Sigmoid colon (tissue), 7 donors: ENCODE measurements at places on chromosomes 16 and 17.

GRCh38 chr16:66569827-66570405 lies 3.7 kb downstream of the CMTM1 start:
- no peak for DNase-seq

GRCh38 chr17:16374146-16374938 lies 6.5 kb upstream of the UBB start:
- peak; percentile 58 for DNase-seq

DNA sequence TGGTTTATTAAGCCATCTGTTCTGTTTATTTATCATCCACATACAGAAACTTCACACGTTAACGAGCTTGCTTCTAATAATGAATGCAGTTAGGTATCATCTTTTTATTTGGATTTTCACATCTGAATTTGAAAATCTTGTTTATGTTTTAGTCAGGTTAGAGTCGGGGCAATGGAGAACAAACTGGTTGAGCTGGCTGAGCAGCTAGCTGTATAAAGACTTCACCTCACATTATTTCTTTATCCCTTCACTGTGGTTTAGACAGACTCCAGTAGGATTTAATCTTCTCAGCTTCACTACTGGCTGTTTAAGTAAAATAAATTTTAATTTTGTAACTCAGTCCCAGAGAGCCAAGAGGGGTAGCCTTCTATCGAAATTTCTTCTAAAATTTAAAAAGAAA lies 415.9 kb downstream of the RBFOX1 start:
- no peak for DNase-seq

DNA sequence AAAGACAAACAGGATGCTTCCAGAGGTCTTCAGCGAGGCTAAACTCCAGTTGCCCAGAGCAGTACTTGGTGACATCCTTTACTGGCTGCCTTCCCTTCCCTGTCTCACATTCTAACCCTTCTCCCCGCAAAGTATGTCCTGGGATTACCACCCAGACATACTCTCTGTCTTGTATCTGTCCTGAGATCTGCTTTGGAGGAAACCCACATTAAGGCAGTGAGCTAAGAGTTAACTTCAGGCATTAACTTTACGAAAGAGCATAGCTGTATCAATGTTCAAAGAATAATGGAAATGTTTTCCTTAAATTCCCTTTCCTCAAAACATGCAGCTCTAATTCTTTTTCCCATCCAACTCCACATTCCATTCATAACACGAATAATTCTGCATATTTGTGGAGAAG lies 385.2 kb downstream of the NPIPA8 start:
- no peak for DNase-seq

DNA sequence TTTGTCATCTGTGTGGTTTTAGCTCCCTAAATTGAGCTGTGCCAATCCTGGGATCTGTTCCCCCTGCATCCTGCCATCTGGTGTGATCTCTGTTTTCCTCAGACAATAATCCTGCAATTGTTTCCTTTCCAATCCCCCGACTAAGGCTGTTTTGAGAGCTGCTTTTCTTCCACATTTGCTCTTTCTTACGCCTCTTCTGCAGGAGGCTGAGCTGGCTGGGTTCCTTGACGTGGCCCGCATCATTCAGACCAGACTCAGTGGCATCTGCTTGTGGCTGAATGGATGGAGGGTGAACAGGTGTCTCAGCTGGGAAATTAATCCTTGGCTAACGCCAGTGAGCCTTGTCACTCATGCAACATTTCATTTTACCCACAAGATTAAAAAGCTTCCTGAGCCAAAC lies 9.8 kb upstream of the MED9 start:
- no peak for DNase-seq

- no peak for DNase-seq
These were observed 25.8 kb upstream of the CPNE2 start for GRCh38 chr16:57066625-57067024.

DNA sequence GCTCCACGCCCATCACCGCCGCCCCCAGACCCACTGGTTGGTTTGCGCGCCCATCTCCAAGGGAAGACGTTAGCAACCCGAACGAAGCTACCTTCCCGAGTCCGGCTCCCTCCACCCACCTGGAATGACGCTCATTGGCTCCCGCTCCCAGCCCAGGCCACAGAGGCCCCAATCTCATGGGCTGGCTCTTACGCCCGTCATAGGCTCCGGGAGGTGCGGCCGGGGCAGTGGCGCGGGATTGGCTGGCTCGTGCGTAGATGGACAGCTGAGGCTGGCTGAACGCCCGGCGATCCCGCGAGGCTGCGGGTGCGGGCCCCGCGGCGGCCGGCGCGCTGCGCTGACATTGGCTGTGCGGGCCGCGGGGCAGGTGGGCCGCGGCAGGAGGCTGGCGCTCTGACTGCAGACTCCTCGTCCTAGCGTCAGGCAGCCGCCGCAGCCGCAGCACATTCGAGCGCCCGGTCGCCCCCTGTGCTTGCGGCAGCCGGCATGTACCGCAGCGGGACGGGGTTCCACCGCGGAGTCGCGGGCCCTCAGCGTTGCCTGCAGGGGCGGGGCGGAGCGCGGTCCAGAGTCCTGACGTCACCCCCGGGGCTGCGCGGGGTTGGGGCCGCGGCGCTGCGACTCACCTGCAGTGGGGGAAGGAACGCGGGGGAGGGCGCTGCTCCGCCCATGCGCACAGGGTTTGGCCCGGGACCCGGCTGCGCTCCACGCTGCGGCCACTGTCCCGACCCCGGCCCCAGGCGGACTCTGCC lies 453 bp upstream of the MYH10 start:
- peak; percentile 99 for DNase-seq

DNA sequence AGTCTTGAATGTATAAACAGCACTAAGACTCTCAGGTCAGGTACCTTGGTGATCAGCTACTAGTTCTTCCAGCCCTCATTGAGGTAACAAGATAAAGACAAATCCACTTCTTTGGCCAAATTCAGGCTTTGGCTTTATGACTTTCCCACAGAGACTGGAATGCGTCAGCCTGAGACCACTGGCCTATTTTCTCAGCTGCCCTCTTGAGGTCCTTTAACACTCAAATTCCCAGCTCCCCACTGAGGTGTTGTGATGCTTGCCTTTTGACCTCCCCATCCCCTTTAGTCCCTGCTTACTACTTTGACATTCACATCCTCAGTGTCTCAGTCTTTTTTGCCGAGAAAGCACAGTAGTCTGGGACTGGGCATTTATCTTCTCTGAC lies 10.6 kb downstream of the TNFAIP1 start:
- no peak for DNase-seq

GRCh38 chr17:8639709-8640108 lies 9.2 kb upstream of the MYH10 start:
- no peak for DNase-seq

DNA sequence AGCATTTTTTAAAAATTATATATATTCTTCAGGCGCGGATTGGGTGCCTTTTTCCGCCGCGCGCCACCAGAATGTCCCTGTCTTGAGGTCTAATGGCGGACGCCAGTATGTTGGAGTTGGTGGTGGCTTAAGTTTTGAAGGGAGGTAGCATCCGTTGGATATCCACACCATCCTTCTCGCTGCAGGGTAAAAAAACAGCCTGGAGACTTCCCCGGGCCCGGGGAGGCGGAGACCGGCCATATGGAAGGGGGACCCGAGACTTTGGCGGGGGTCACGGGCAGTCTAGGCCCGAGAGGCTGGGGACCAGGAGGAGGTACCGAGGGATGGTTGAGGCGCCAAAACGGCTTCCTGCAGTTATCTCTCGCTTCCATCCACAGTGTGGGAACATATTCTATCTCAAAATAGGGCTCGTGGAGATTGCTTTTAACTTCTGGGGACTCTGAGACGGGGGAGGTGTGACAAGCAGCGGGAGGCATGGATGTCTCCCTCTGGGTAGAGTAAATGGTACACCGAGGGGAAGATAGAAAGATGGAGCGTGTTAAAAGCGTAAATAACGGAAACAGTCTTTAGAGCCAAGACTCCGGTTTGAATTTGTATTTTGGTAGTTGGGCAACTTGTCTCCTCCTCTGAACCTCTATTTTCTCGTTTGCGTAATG lies at the start of gene SF3B3:
Gene SF3B3 (plus strand): TSS at position 74 of the 656 bp plus-strand sequence. CDS start 2,841 bp downstream, outside the sequence.
- DNase-seq = peak; percentile 75

- DNase-seq = no peak
These were observed 9.0 kb upstream of the CLEC18A start for GRCh38 chr16:69942099-69942491.

DNA sequence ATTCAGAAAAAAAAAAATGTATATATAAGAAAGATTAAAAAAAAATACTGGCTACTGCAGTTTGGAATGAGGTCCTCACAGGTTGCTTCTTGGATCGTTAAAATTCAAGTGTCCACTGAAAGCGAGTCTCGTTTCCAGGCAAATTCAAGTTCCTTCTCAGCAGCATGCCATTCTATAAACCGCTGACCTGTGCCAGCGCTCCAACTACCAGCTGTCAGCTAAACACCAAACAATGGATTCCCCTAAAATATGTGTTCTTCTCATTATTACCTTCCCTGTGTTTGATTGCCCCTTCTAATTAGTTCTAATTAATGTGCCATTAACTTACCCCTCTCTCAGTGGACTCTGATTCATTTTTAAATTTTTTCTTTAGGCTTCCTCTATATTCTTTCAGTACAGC lies 92.4 kb downstream of the DNAH9 start:
- no peak for DNase-seq

GRCh38 chr17:51611585-51611984 lies 351.2 kb downstream of the UTP18 start:
- DNase-seq = no peak

- no peak for DNase-seq
These were observed 206.2 kb upstream of the C16orf82 start for GRCh38 chr16:26860506-26860905.

DNA sequence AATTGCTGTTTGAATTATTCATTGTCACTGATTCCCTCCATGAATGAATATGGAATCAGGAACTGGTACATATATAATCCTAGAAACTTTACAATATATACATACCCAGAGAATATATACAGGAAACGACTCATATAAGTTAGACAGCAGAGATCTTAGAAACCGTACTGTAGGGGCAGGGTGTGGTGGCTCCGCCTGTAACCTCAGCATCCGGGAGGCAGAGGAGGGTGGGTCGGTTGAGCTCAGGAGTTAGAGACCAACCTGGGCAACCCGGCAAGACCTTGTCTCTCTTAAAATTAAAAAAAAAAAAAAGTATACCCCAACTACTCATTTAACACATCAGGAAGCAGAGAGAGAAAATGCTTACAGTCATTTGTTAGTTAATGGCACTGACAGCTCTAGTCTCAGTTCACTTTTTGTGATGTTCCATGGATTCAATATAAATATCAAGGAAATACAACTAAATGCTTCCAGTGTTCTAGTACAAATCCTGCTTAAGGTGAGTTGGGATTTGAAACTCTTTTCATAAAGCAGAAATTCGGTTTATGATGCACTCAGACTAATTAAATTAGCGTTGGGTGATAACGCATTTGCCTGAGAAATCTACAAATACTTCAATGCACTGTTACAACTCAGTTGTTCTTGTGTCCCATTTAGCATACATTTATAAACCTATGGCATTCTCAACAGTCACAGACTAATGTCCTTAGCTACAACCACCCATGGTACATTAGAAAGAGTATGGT lies 5.6 kb downstream of the GLG1 start:
- no peak for DNase-seq

DNA sequence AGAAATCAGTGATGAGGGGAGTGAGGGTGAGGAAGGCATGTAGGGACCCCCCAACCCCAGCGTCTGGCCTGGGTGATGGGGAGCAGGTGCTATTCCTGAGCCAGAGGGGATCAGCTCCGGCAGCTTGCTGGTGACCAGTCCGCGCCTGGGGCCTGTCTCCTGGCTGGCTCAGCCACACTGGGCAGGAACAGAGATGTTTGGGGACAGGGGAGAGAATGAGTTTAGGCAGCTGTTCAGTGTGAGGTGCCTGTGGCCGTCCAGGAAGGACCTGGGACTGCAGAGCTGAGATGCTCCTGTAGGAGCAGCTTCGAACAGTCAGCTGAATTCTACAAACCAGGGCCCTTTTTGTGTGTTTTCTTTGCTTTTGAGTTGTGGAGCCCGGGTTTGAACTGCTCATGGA lies 23.2 kb upstream of the SPNS2 start:
- no peak for DNase-seq

- DNase-seq = no peak
These were observed 29.0 kb downstream of the RBBP6 start for GRCh38 chr16:24568392-24568791.

GRCh38 chr17:17440938-17441675 lies 35.7 kb upstream of the MED9 start:
- DNase-seq = no peak
